ENCODE measurements at places on chromosomes 2 and 18.

GRCh38 chr18:8685141-8685913, 20.0 kb upstream of the MTCL1 start:
- DNase-seq: no peak

DNA sequence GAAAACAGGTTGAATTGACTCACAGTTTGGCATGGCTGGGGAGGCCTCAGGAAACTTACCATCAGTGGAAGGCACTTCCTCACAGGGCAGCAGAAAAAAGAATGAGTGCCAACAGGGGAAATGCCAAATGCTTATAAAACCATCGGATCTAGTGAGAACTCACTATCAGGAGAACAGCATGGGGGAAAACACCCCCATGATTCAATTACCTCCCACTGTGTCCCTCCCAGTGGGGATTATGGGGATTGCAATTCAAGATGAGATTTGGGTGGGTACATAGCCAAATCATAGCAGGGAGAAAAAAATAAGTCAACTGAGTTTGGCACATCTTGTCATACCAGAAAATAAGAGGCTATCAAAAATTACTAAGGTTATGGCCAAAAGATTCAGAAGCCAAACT, 96.3 kb downstream of the TRIP12 start:
- no peak for DNase-seq

DNA sequence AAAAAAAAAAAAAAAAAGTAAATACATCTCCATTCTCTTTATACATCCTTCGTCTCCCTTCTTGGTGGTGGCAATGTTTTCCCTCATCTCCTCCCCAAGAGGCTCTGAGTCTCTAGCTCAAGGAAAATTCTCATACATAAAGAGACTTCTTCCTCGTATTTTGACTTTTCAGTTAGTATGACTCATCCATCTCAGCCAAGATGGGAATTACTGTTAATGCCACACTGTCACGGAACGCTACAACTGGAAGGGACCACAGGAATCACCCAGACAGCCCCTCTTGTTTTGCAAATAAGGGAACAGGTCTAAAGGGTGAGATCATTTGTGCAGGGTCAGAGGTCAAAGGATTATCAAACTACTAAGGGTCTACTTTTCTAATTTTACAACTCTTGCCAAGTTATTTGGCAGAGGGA, 19.5 kb downstream of the NFE2L2 start:
- peak; percentile 82 for DNase-seq

- peak; percentile 29 for DNase-seq
These were observed 130.4 kb downstream of the COL4A4 start for GRCh38 chr2:227033471-227034148.

GRCh38 chr2:223768179-223768578, 69.2 kb downstream of the AP1S3 start:
- DNase-seq: no peak

DNA sequence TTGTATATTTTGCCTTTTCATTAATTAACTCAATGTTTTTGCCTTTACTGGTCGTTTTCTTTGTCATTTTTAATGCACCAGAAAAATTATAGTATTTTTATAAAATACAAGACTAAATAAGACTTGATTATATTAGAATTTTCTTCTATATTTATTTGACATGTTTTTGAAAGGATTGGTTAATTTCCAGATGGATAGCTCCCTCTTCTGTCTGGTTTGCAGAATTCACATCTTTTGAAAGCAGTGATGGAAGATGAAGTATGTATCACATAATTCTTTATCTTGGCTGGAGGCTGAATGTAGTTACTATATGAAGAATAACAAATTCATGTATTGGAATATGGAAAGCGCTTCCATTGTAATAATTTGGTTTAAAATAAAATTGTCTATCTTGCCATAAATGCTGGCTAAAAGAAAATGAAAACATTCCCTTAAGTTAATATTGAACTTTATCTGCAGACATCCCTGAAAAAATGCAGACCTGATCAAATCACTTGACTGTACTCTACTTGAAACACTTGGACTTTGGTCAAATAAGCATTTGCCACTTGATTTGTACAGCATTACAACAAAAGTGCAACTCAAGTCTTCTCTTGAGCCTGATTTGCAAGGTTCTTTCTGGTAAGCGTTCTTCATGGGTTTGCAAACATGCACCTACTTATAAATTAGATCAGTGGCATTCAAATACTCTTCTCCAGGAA, 86.3 kb upstream of the EFEMP1 start:
- DNase-seq: peak; percentile 48

GRCh38 chr18:55152801-55153200, 193.5 kb upstream of the CCDC68 start:
- DNase-seq: no peak
